ENCODE measurements at places on chromosomes 1 and 21.
A peak's percentile ranks its signal among the peaks of the same experiment; 100 is the strongest.

GRCh38 chr1:45394342-45394741, 54.1 kb upstream of the MUTYH start:
- no peak for DNase-seq

GRCh38 chr1:221712776-221713431, 29.0 kb downstream of the DUSP10 start:
- DNase-seq: no peak

GRCh38 chr1:50378770-50379169, 44.5 kb downstream of the DMRTA2 start:
- no peak for DNase-seq

GRCh38 chr1:26996024-26996423, 2.5 kb downstream of the TRNP1 start:
- DNase-seq: no peak

GRCh38 chr1:10514490-10515235, 39.9 kb downstream of the PEX14 start:
- DNase-seq: peak; percentile 50

DNA sequence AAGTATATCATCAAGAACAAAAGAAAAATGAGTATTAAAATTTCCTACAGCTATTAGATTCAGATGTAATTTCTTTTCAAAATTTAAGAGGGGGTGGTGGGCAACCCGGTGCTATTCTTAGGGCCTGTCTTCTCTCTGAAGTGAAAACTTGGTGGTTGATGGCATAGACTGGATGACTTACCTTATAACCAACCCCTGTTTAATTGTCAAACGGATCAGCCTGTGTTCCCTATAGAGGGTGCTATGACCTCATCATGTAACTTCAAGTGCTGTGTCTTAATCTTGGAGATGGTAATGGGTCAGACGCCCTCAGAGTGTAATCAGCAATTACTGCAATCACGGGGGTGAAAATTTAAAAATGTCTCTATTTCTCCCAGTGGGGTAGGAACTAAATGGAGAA, 176.2 kb downstream of the PCP4 start:
- no peak for DNase-seq

- DNase-seq: no peak
These were observed 38.5 kb downstream of the MRPL37 start for GRCh38 chr1:54238353-54239034.

DNA sequence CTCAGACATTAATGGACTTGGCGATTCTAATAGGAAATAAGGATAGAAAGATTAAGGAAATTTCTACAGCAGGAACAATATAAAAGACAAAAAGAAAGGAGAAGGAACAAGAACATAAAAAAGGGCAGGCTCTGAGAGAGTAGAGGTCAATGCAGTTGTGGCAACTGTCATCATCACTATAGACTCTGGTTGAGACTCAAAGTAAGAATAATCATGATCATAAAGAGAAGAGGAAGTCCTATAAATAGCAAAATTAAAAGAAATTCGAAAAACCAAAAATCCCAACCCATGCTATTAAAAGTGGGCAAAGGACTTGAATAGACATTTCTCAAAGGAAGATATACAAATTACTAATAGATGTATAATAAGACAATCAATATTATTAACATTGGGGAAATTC, 14.4 kb upstream of the XCL1 start:
- no peak for DNase-seq

- no peak for DNase-seq
These were observed 480.6 kb upstream of the CXADR start for GRCh38 chr21:17032141-17032655.

DNA sequence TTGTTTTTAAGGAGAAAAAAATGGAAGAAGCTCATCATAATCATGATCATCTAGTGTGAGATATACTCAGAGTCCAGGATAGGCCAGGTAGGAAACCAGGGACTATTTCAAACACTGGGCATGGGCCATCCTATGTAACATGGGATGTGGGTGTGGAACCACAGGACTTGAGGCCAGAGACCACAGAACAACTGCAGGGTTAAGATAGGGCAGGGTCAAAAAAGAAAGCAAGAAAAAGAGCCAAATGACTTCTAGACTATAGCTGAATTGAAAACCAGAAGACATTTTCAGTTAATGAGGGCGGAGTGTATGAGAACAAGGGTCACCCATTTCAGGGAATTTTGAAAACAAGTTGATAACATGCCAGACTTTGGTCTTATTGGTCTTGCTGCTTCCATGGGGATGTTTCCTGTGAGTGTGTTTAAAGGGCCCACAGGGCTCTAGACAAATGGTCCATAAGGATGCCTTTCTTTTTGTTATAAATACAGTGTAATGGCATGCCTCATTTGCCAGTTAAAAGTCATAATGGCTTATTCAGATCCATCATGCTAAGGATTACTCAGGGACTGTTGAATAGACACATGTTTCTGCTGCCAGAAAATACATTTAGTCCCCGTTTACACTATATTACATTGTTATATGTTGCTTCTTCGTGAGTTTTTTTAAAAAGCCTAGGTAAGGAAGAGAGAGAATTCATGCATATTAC, 182.0 kb upstream of the C21orf91 start:
- no peak for DNase-seq

Data from LHCN-M2 (cell line).